Skin of body (tissue), 3 donors: ENCODE measurements at places on chromosomes 5 and 9. TPM values are rescaled to one million over a fixed set of nuclear protein-coding genes. Genes with fewer than 3 reads are reported as not detected.

- no peak for DNase-seq
These were observed 17.0 kb downstream of the C1QTNF2 start for GRCh38 chr5:160353379-160353778.

The DOCK2 gene
- 20.6 TPM for total RNA-seq

DNA sequence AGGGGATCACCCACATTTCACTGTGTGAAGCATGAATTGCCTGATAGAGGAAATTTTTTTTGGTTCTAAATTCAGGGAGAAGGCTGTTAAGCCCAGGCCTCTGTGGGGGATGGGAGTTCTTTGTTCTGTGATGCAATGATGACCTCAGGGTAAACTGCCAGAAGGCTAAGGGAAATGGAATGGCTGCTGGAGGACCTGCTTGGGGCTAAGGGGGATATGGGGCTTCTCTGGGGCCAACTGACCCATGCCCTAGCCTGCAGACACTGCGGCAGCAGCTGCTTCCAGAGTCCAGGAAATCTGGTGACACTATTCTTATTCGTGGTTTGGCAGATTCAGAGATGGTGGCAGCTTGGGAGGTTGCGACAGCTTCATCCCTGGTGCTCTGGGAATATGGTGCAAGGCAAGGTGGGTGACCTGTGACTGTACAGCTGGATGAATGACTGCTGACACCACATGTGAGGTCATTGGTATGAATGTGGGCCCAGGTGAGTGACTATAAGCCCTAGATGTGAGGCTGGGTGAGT, 30.3 kb downstream of the VCP start:
- no peak for DNase-seq

The C7 gene
- total RNA-seq, result 48.0 TPM

- no peak for DNase-seq
These were observed 48.3 kb upstream of the TESK1 start for GRCh38 chr9:35556776-35557175.

DNA sequence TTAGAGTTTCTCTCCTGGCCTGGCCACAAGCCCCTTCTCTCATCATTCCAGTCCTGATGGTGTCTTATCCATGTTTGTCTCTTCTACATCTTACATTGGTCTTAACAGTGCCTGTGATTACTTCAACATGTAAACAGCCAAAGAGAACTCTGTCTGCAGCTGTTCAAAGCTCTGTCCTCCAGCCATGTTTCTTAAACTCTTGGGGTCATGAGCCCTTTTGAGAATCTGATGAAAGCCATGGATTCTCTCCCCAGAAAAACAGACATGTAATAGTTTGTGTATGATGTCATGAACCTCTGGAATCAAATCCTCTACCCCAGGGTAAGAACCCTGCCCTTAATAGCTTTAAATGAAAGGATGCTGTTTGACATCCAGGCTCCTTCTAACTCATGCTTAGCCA, 30.1 kb downstream of the MAMDC2 start:
- DNase-seq, result no peak

The ZDHHC12 gene
- total RNA-seq, result 7.5 TPM

The OXCT1 gene
- total RNA-seq, result 32.5 TPM

GRCh38 chr9:36275060-36275459, 16.8 kb upstream of the GNE start:
- DNase-seq, result no peak

GRCh38 chr9:72872718-72873117, 80.1 kb downstream of the ALDH1A1 start:
- no peak for DNase-seq

DNA sequence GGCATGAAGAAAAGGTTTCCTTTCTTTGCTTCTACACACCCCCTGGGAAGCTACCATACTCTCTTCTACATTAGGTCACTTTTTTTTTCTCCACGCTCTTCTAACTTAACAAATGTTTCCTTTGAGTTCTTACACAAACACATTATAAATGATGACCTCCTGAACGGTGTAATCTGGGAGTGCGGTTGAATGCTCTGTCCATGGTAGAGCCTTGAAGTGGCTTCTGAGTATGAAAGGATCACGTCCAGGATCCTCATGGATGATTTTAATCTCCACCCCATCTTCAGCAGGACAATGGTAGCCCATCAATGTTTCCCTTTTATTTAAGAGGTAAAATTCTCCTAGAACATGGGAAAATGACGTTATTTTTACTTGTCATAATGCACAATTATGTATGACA, 587.3 kb downstream of the SEMA5A start:
- no peak for DNase-seq

GRCh38 chr9:96008502-96009222, 133.2 kb downstream of the ERCC6L2 start:
- DNase-seq, result no peak

The CDO1 gene
- total RNA-seq, result 26.8 TPM

The C9orf50 gene
- not detected for total RNA-seq

DNA sequence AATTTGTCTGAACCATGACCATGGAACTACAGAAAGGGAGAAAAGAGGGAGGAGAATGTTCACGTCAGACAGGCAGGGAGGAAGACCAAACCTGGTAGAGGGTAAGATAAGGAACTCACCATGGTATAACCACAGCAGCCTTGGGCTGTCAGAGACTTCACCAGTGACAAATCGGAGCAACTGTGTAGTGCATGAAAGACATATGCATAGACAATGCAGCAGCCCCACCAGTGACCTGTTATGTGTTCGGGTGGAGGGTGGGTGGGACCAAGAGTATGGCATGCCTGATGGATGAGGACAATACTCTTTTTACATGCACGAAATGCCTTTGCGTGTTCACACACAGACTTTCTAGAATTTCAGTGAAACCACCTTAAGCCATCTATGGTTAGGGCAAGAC, 221.8 kb upstream of the RASEF start:
- no peak for DNase-seq

DNA sequence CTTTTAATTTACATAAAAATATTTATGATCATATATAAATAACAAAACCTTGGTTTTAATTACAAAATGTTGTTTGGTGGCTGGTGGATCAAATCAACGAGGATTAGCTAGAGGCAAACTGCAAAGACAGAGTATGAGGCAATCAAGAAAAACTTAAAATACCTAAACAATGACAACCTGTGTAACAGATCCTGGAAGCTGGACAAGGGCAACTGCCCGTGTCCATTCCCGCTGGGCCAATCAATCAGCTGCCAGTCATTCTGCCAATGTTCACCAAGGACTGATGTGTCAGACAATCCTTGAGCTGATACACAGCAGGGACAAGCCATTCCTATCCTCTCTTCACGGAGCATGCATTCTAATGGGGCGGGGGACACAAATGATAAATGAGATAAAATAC, 3.2 kb upstream of the TENT4A start:
- no peak for DNase-seq
